Stimulated activated CD4-positive, alpha-beta T cell treated with anti-CD3 and anti-CD28 coated beads, Interleukin-12 subunit alpha, Interleukin-12 subunit beta, amount 100 ng/mL, for 48 hours (primary cell): ENCODE measurements at places on chromosomes 11 and 22.
A peak's percentile ranks its signal among the peaks of the same experiment; 100 is the strongest.

DNA sequence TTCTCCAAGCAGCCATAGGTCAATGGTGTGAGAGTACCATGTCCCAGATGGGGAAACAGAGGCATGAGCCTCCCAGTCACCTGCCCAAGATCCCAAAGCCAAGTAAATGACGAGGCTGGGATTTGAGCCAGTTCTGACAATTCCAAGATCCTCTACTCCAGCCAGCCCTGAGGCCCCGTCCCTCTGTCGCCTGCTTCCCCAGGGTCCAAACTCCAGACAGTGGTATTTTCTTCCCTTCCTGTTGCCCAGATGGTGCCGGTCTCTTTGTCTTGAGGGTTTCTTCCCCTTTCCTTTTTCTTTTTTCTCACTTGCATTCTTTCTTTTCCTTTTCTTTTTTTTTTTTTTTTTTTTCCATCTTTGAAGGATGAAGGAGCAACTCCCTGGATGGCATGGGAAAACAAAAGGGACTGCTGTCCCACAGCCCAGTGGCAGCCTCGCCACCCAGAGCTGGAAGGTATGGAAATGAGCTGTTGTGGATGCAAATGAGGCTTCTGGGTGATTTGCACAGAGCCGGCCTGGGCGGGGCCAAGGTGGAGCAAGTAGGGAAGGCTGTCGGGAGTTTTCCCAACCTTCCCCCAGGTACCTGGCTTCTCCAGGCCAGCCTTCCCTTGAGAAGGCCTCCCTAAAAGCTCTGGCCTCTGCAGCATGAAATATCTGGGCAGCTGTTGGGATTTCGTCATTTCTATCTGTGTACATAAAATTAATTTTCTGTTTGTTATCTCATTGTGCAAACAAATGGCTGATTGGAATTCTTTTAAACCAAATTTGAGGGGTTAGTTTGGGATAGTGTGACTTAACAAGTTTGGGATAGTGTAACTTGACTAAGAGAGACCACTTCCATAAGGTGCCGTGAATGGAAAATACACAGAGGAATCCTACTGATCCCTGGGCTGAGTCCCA is 146.8 kb downstream of the MN1 start:
- no peak for DNase-seq

DNA sequence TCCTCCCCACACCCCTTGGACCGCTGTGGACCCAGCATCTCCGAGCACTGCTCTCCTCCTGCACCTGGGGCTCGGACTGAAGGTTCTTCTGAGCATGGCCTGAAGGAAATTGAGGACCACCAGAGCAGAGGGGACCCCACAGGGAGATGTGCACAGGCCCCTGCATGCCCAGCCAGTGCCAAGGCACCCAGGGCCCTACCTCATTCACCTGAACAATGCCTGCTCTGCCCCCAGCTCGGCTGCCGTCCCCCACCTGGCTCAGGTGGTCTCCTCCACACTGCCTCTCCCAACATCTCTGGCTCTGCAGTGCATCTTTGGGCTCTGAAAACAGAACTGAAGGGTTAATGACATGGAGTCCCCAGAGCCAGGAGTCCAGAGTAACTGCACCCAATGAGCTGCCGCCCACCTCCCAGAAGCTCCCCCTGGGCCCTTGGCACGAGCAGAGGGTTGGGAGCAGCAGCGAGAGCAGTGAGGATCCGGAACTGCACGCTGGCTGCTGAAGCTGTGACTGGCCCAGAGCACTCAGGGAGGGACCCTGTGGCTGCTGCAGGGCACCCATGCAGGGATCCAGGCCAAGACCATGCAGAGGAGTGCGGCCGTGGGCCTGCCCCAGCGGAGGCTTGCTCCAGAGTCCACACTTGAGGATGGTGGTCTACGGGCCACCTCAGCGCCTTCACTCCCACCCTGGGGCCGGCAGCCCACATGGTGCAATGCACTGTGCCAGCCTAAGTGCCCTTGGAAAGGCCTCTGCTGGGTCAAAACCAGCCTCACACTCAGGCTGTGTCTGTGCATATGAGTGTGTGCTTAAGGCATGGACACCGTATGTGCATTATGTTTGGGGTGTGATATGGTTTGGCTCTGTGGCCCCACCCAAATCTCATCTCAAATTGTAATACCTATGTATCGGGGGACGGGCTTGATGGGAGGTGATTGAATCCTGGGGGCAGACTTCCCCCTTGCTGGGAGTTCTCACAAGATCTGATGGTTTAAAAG is 686.1 kb downstream of the TBC1D22A start:
- DNase-seq: no peak

GRCh38 chr11:8810540-8811301 is 100.3 kb upstream of the AKIP1 start:
- DNase-seq: no peak

- no peak for DNase-seq
Measured at GRCh38 chr11:109838026-109838425, 255.2 kb upstream of the ZC3H12C start.

DNA sequence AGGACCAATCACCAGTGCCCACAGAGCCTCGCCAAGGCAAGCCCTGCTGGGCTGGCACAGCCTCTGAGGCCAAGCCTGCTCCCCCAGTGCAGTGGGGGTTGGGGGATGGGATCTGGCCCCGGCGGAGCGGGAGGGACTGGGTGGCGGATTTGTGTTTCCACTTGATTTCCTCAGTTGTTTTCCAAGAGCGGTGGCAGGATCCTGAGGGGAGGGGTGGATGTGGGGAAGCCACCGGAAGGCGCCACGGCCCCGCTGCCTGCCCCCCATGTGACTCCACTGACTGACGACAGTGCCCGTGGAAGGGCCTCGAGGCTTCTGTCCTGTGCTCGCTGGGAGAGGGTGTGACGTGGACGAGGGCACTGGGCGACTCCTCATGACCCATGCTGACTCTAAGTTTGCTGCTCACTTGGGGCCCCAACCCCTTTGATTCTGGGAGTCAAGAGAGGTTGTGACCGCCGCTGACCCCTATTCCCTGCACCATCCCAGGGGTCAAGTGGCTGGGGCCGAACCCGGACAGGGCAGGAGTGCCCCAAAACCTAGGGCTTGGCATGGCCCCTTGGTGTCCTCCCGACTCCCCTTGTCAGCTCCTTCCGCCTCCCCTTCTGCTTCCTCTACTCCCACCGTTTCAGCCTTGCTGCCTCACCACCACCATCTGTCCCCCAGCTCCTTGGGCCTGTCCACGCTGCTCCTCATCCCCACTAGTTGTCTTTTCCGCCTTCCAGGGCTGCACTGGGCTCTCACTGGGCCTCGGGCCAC is 23.5 kb upstream of the PICK1 start:
- DNase-seq: no peak

GRCh38 chr11:26851696-26852095 is 129.8 kb upstream of the SLC5A12 start:
- no peak for DNase-seq

DNA sequence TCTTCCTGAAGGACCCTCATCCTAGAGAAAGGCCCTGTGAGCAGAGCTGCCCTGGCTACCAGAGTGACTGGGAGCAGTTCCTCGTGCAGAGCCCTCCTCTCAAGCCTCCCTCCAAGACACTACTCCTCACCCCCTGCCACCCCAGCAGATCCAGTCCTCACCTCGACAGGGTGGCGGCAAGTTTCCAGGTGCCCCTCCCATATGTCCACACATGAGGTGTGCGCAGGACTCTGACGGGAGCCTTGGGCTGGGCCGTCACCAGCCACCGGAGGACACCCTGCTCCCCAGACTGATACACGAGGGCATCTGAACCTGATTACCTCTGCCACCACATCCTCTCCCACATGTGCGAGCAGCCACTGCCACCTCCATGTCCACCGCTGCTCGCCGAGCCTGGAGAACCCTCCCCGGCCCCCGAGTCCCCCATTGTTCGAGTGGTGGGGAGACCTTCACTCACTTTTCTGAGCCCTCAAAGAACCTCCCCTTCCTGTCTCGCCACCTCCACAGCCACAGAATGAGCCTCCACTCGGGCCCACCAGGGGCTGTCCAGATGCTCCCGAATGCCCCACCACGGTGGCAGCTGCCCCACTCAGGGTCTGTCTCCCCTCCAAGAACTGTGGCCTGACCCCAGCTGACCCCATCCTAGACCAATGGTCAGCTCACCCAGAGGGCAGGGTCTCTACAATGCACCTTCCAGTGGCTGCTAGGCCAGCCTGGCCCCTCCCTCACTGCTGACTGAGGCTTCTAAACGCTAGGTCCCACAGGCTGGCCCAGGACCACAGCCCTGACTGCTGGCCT is 62.5 kb downstream of the DGCR2 start:
- no peak for DNase-seq

- DNase-seq: no peak
Measured at GRCh38 chr11:23280088-23280487, 419.8 kb upstream of the CCDC179 start.

GRCh38 chr11:94521684-94522083 is 9.4 kb downstream of the C11orf97 start:
- DNase-seq: no peak

GRCh38 chr11:13035711-13036110 is 26.6 kb downstream of the RASSF10 start:
- DNase-seq: no peak

- DNase-seq: no peak
Measured at GRCh38 chr11:64801561-64802369, 1.2 kb downstream of the MAP4K2 start.

- no peak for DNase-seq
Measured at GRCh38 chr22:42562279-42562678, 8.5 kb downstream of the SERHL2 start.

DNA sequence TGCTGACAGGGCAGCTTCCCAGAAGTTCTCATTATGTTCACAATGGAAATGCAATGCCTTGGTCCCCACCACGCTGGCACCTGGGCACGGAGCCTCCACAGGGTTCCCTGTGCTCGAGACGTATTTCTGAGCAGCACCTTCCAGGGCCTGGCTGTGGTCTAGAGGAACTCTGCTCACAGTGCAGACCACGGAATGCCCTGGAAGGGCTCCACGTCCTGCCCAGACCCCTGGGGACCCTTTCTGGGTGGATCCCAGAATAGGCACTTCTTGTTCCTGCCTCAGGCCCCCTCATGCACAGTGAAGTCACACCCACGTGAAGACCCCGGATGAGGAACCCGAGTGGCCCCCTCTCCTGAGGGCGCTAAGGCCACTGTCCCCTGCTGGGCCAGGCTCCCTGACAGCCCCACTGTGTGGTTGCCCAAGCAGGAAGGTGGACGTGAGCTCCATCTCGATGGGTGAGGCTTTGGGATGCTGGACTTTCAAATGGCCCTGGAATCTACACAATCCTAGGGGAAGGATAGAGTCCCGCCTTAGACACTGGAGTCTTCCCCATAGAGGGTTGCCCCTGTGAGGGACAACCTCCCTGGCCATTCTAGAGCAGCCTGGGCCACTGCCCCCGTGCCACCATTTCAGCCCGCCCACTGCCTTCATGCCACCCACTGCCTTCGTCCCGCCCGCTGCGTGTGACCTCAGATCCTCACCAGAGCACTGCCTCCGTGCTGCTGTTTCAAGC is 1106.8 kb downstream of the BRD1 start:
- no peak for DNase-seq

DNA sequence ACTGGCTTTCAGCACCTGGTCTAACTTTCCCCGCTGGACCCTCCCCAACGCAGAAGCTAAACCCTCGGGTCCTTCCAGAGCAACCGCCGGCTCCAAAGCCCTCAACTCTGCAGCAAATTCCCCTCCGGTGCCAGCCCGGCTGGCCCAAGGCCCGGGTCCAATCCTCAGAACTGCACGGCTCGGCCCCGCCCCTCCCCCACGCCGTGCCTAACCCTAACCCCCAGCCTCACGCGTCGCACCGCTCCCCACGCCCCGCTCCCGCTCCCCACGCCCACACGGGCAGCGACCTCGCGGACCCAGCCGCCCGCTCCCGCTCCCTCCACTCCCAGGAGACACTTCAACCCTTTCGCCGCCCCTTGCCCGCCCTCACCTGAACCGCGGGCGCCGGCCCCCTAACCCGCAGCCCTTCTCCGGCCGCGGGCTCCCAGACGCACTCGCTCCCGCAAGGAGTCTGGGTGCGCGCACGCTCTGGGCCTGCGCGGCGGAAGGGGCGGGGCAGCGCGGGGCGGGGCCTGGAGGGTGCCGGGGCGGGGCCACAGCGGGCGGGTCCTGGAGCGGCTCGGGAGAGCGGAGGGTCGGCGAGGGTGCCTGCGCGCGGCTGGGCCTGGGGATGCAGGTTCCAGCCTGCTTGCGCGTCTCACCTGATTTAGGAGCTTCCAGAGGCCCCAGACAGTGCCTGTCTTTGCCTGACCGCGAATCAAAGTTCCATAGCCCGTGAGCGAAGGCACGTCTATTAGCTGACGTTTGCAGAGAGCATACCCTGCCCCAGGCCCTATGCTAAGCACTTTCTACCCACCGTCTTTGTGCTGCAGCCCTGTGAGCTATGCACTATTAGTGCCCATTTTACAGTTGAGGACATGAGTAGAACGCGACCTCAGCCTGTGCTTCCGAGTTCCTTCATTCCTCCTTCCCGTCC is at the start of gene NFRKB:
Gene NFRKB, minus strand, starts transcription at position 453 of the 916 bp plus-strand sequence. CDS start 2,729 bp downstream, outside the sequence.
- peak; percentile 83 for DNase-seq

DNA sequence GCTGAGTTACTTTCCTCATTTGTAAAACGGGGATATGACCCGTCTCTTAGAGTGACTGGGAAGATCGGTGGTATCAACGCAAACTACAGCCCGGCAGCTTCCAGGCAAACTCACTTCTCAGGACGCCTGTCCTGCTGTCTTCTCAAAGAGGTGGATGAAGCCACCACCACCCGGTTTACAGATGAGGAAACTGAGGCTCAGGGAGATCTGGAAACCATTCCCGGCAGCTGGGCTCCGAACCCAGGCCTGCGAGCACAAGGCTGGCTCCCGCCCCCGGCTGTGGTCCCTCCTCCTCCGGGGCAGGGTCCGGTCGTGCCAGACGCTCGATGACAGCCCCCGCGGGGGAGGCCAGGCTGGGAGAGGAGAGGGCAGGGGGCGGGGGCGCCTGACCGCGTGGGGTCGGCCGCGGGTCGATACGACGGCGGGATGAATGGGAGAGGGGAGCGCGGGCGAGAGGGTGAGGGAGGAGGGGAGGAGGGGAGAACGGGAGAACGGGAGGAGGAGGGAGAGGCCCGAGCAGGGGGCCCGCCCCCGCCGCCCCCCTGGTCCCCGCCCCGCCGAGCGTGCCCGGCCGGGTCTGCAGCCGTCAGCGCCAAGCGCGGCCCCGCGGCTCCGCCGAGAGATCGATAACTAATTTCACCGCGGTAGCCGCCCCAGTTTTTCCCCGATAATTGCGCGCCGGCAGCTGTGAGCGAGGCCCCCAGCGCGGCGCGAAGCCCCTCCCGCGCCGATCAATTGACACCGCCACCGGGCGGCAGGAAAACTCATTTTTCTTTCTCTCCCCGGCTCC is 14.0 kb downstream of the IGLL1 start:
- DNase-seq: no peak

DNA sequence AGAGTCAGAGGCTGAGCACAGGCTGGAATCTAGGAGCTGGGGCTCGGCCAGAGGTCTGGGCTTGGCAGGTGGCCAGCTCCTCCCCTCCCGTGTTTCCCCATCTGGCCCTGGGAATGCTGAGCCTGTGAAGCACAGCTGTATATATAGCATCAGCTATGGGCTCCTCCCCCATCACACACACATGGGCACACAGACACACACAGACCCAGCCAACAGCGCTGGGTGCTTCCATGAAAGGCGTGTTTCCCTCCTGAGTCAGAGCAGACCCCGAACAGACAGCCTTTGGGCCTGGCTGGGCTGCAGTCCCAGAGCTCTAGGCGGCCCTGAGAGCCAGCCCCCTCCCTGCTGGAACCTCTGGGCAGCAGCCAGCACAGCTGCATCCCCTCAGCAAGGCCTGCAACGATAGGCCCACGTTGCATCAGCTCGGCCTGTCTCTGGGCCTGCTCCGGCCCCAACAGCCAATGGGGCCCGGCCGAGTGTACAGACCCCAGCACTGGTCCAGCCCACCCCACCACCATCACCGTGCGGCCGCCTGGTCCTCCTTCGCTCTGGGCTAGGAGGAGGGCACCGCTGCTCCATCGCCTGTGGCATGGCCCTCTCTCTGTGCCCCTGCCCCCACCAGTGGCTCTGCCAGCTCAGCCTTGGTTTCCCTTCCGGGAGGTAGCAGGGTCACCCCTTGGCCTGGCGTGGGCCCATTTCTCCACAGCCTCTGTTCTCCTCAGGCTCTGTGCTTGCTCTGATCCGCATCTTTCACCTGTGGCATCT is 7.6 kb upstream of the SERPINH1 start:
- no peak for DNase-seq
